Activated naive CD4-positive, alpha-beta T cell (primary cell): ENCODE measurements at places on chromosomes 16 and 17.
A peak's percentile ranks its signal among the peaks of the same experiment; 100 is the strongest.

- DNase-seq: no peak
Observed at GRCh38 chr16:87086575-87086974, 230.6 kb downstream of the C16orf95 start.

DNA sequence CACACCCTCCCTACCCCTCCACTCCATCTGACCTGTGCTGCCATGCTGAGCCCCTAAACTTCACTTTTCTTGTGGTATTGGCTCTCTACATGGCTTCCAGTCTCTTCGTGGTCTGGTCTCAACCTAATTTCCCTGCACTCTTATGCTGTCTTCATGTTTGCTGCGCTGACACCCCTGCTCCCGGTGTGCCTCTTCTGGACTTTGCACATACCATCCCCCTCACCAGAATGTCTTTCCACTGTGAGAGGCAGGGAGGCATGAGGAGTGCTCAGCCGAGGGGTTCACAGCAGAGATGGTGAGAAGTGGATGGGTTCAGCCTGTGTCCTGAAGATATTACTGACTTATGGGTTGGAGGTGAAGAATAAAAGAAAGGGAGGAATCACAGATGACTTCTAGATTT lies 2.5 kb downstream of the TNFSF12 start:
- DNase-seq: no peak

- DNase-seq: no peak
Observed at GRCh38 chr17:78822552-78822951, 18.1 kb downstream of the USP36 start.

DNA sequence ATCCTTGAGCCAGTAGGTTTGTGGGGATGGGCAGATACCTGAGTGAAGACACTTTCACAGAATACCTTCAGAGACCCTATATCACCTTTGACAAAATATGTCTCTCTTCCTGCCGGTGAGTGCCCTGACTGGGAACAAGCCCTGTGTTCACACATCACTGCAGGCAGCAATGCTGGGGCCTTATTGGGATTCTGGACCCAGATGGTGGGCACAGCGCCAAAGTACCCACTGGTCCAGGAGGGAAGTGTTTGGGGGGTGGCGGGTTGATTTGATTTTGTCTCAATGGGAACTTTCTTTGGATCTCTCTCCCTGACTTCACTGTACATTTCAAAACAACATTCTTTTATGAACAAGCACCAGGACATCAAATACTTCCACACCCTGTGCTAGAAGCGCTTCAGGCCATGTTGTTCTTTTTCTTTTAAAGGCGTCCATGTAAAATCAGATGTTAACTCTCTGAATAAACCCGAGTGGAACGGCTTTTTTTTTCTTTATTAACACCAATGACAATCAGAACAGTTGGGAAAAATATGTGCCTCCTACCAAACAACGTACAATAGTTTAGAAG lies 62.4 kb upstream of the AKTIP start:
- no peak for DNase-seq

DNA sequence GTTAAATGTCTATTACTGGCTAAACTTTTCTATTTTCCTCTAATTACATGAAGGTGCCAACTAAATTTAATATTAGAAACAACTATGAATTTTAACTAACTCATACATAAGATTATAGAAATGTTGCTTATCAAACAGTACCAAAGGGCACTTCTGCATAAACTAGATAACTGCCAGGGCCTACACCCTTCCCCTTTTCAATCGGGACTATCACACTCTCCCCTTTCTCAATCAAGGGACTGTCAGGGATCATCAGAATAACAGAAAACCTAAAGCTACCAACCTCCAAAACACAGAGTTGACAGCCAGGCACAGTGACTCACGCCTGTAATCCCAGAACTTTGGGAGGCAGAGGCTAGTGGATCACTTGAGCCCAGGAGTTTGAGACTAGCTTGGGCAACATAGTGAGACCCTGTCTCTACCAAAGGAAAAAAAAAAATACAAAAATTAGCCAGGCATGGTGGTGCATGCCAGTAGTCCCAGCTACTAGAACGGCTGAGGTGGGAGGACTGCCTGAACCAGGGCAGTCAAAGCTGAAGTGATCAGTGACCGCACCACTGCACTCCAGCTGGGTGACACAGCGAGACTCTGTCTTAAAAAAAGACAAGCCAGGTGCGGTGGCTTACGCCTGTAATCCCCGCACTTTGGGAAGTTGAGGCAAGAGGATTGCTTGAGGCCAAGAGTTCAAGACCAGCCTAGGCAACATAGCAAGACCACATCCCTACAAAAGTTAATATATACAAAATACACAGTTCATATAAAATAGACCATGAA lies 3.2 kb upstream of the PHLPP2 start:
- no peak for DNase-seq

- DNase-seq: no peak
Observed at GRCh38 chr17:78555746-78556401, 21.3 kb downstream of the DNAH17 start.

DNA sequence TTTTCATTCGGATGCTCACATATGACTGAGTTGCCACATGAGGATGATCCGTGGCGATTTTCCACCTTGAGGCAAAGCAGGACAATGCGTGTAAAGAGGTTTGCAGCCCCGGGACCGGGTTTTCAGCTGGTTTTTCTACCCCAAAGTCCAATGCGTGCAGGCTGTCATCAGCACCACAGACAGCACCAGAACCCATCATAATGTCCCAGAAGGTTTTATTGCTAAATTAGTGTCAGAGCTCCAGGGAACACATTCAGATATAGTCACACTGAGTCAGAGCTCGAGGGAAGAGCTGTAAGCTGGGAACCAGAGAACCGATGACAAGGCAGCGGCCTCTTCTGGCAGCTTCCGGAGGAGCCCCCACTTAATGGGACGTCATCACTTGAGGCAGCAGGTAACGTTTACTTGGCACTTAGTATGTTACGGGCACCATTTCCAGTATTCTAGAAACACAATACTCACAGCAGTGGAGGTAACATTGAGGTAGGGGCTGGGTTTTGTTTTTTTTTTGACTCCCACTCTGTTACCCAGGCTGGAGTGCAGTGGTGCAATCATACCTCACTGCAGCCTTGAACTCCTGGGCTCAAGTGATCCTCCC lies 8.9 kb upstream of the NAGPA start:
- no peak for DNase-seq

- no peak for DNase-seq
Observed at GRCh38 chr17:58630883-58631522, 60.8 kb downstream of the TEX14 start.

GRCh38 chr16:50717091-50717490 lies 23.7 kb downstream of the NOD2 start:
- no peak for DNase-seq

GRCh38 chr16:84156342-84156784 lies 11.3 kb downstream of the DNAAF1 start:
- DNase-seq: no peak

DNA sequence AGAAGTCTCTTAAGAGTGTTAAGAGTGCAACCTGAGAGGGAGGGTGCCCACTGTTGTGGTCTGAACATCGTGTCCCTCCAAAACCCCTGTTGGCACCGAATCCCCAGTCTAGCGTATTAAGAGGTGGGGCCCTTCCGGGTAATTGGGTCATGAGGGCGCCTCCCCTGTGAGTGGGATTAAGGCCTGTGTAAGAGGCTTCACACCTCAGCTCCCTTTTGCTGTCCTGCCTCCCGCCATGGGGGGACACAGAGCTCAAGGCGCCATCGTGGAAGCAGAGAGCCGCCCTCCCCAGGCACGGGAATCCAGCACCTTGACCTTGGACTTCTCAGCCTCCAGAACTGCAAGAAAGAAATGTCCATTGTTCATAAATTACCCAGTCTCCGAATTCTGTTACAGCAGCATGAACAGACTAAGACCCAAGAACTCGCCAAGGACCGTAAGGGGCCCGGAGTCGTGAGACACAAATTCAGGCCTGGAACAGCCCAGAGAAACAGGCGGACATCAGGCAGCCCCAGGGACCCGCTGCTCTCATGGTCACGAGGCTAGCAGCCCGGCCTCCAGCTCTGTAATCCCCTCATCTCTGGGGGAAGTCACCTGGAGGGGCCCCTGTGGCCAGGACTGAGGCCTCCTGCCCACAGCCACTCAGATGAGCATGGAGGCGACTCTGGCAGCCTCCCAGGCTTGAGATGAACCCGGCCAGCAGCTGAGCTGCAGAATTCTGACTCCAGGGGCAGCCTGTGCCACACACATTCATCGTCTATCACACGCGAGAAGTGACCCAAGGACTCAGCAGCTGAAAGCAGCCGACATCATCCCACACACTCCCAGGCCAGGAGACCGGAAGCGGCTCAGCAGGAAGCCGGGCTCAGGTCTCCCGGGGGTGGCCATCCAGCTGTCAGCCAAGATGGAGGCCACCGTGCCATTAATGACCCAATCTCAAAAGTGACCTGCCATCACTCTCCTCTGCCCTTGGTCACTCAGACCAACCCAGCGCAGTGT lies 12.8 kb upstream of the CHMP6 start:
- DNase-seq: no peak

DNA sequence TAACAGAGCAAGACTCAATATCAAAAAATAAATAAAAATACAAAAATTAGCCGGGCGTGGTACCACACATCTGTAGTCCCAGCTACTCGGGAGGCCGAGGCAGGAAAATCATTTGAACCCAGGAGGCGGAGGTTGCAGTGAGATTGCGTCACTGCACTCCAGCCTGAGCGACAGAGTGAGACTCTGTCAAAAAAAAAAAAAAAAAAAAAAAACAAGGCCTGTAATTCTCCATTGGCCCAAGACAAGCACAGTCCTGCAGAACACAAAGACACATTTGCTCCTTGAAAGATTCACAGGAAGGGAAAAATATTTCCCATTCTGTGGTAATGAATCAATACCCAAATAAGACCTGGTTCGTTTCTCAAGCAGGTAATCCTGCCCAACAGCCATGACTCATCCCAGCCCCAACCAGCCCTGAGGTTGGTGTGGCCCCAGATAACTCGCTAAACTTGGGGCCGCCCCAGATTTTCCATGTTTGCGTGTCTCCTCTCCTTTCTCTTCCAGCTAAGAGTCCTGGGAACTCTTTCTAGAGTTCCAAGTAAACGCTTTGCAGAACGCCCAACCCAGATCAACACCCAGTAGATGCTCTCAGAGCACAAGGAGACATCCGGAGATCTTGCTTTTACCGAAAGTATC lies 40.3 kb upstream of the SNN start:
- DNase-seq: no peak

- no peak for DNase-seq
Observed at GRCh38 chr17:7822126-7822525, 11.9 kb upstream of the KDM6B start.

GRCh38 chr17:57368637-57369336 lies 112.5 kb downstream of the MSI2 start:
- no peak for DNase-seq

GRCh38 chr16:4373909-4374742 lies 2.5 kb downstream of the VASN start:
- DNase-seq: no peak

DNA sequence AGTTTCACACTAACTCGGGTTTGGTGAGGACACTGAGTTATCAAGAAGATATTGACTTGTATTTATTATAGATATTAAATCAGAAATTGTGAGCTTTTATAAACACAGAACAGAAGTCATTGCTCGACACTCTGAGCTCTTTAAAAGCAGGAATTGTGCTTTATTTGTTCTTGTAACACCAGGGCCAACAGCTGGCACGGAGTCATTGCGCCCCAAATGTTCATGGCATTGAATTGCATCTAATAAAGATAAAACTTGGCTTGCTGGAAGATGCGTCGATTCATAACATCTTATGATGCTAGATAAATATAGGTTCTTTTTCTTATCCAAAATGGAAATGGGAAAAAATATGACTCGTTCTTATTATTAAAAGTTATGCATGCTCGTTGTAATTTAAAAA lies 11.8 kb upstream of the MLYCD start:
- no peak for DNase-seq

- DNase-seq: no peak
Observed at GRCh38 chr17:60901242-60901641, 223.6 kb downstream of the BCAS3 start.

- DNase-seq: no peak
Observed at GRCh38 chr17:69561462-69561861, 147.0 kb downstream of the MAP2K6 start.

DNA sequence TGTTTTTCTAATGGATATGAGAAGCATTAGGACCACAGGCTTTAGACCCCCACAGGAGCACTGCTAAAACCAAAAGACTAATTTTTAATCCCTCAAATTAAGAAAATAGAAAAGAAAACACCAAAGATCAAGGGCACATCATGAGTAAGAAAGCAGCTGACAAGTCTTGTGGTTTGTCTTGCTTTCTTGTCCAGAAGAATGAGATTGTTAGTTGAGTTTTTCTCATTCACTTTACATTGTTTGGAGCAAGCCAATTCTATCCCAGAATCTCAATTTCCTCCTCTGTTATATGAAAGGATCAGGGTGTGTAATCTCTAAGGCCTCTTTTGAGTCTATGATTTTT lies 899.0 kb downstream of the KCNJ2 start:
- DNase-seq: no peak

DNA sequence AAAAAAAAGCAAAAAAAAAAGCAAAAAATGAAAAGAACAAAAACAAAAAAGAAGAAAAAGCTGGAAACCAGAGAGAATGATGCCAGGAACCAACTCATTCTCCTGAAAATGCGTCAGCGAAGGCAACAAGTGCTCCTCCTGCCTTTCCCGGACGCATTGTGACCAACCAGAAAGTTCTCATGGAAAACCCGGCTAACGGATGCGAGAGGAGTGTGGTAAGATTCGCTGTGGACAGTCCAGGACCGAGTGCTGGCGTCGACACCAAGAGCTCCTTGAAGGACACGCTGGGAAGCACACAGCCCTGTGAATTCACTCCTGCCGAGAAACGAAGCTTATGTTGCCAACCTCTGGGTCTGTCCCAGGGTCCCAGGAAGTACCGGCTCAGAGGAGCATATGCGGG lies 43.4 kb downstream of the METRNL start:
- DNase-seq: no peak

- DNase-seq: no peak
Observed at GRCh38 chr17:3889325-3890012, 3.4 kb downstream of the CAMKK1 start.

DNA sequence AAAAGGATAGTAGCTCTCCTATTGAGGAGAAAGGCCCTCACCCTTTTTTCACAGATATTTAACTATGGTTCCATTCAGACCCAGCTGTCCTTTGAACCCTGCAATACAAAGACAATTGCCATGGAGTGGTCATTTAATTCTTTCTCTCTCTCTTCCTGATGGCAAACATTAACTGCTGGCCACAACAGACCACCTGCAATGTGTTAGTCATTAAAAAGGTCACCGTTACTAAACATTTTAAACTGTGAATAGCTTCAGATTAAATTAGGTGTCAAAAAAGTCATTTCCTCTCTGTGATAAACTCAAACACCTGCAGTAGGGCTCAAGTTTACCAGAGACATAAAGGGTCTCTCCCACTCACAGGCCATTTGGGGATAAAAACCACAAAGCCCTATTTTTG lies 697.2 kb downstream of the TOX3 start:
- DNase-seq: no peak

GRCh38 chr16:28494121-28494851 lies at the start of gene APOBR:
TSS of gene APOBR (plus strand) at chr16:28494643. CDS start at chr16:28494682, 39 bp downstream.
- peak; percentile 50 for DNase-seq
